ENCODE measurements at places on chromosomes 4 and X.

- DNase-seq: no peak
These were observed 446.2 kb downstream of the KCTD8 start for GRCh38 chr4:44002368-44002767.

DNA sequence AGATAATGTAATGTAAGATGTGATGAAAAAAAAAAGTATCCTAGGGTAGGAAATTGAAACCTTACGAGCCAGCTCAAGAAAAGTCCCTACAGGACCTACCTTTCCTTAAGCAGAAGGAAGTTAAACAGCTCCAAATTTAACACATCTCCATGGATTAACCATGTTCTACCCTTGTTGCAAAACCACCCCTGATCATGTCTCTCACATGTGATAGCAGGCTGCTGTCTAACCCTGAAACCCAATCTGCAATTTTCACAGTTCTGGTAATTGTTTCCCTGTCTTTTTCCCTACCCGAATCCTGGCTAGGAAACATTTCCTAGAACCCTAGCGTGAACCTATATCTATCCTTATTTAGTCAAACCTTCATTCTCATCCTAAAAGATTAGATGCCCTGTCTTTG, 198.9 kb downstream of the SPOCK3 start:
- no peak for DNase-seq

- DNase-seq: no peak
These were observed 19.1 kb upstream of the ARSJ start for GRCh38 chr4:113998531-113998930.

DNA sequence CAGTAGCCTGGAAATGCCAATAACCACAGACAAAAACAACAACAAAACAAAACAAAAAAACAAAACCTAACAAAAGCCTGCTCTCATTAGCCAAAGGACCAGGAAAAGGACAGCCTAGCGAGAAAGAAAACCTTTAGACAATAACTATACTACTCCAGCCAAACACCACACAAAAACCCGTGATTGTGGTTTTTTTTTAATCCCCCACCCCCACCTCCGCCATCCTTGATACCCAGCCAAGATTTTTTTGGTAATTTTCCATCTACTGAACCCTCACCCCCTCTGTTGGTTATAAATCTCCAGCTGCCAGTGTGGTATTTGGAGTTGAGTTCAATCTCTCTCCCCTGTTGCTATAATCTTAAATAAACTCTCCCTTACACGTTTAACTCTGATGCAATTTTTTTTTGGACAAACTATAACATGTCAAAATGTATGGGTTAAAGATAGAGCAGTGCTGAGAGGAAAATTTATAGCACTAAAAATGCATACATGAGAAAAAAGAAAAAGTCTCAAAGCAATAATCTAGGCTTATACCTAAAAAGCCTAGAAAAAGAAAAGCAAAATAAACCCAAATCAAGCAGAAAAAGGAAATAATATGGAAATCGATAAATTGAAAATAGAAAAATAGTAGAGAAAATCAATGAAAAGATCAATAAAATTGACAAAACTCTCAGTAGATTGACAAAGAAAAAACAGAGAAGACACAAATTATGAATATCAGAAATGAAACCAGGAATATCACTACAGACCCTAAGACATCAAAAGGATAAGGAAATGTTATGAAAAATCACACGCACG, 83.7 kb downstream of the NAT8L start:
- DNase-seq: no peak

GRCh38 chr4:61648264-61648663, 448.1 kb downstream of the ADGRL3 start:
- no peak for DNase-seq

- no peak for DNase-seq
These were observed 144.0 kb upstream of the PRPS2 start for GRCh38 chrX:12647230-12647629.

- DNase-seq: no peak
These were observed 20.2 kb upstream of the MAP3K15 start for GRCh38 chrX:19535476-19535875.

DNA sequence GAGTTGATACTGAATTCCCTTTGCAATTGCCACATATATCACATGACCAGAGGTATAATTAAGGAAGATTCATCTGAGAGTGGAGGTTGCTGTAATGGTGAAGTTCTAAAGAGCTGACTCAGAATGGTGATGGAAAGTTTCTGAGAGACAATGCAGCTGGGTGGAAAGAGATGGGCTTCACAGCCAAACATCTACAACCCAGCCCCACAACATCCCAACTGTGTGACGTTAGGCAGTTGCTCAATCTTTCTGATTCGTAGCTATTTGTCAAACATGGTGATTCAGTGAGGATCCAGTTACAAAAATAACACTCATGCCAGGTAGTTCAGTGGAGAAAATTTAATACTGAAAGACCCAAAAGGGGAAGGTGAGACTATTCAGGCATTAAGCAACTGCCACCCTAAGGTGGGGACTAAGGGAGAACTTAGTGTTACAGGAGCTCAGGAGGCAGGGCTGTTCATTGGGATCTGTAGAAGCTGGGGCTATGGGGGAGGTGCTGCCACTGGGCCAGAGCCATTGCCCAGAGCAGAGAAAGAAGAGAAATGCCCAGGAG, 6.9 kb upstream of the AFF1 start:
- no peak for DNase-seq

GRCh38 chr4:26793735-26794134, 66.9 kb upstream of the STIM2 start:
- DNase-seq: no peak

- no peak for DNase-seq
These were observed 236.4 kb upstream of the MID1 start for GRCh38 chrX:10856797-10857196.

DNA sequence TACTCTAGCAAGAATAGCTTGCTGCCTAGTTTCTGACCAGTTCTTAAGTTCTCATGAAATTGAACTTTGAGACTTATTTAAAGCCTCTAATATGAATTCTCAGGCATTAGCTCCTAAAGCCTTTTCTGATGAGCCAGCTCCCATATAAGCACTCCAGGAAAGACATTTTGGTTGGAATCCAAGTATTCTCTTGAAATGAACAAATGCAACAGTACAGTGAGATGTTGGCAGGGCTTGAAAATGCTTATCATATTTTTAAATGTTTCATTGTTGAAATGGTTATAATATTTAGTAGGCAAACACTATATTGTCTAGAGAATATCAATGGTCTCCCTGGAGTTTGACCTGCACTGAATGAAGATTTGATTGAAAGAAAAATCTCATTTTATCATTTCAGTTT, 240.3 kb downstream of the ANK2 start:
- DNase-seq: no peak

DNA sequence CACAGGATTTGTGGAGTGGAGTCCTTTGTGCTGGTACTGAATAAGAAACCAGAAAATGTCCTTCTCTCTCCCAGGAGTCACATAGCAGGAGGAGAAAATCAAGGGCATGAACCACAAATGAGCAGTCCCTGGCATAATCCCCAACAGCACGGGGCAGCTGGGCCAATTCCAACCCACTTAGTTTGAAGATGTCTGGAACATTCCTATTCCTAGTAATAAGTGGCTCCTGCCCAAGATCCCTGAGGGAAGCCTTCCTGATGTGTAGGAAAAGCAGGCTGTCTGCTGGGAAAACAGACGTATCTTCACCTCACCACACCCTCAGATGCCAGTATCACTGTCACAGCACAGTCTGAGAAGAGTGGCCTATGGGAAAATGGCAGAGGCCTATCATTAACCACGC, 182.8 kb upstream of the MAP3K15 start:
- no peak for DNase-seq

DNA sequence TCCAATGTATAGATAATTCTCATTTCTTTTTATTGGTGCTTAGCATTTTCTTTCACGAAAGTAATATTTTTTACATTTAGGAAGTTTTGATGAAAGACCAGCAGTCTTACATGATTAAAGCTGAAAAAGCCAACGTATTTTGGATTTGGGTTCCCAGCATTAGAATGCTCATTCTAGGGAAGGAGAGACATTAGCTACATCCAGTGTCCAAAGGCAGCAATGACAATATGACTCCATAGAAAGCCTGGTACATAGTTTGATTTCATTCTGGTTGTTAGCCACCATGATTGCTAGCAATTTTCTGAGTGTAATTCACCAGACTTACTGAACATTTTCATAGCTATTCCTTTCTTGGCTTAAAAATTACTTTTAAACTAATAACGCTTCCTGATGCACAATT, 1397.5 kb downstream of the PCDH7 start:
- no peak for DNase-seq

GRCh38 chrX:16416588-16416987, 233.4 kb upstream of the S100G start:
- DNase-seq: no peak

DNA sequence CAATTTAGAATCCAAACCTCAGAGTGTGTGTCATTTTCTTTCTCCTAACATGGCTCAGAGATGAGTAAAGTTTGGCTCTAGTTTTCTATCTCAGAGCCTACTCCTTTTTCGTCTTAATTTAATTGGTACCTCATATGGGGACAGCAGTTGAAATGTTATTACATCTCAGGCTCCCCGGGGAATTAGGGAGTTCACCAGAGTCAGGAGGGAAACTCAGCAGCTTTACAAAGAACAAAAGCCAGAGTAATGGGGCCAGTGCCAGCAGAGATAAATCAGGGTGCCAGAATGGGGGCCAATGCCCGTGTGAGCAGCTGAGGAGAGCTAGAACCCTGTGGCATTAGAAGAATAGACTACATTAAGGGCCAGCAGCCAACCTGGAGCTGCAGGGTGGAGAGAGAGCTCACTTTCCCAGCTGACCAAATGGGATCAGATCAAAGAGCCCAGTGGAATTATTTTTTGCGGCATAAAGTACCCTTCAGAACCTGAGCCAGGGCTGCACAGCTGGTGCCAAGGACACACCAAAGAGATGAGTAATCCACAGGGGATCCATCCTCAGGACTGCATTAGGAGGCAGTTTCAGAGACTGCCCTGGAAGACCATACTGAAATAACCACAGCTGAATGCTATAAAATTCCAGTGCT, 207.1 kb upstream of the DKK2 start:
- DNase-seq: no peak

- no peak for DNase-seq
These were observed 378.6 kb downstream of the UNC5C start for GRCh38 chr4:95170176-95170575.

- DNase-seq: no peak
These were observed 5.2 kb downstream of the TFE3 start for GRCh38 chrX:49037883-49038475.

DNA sequence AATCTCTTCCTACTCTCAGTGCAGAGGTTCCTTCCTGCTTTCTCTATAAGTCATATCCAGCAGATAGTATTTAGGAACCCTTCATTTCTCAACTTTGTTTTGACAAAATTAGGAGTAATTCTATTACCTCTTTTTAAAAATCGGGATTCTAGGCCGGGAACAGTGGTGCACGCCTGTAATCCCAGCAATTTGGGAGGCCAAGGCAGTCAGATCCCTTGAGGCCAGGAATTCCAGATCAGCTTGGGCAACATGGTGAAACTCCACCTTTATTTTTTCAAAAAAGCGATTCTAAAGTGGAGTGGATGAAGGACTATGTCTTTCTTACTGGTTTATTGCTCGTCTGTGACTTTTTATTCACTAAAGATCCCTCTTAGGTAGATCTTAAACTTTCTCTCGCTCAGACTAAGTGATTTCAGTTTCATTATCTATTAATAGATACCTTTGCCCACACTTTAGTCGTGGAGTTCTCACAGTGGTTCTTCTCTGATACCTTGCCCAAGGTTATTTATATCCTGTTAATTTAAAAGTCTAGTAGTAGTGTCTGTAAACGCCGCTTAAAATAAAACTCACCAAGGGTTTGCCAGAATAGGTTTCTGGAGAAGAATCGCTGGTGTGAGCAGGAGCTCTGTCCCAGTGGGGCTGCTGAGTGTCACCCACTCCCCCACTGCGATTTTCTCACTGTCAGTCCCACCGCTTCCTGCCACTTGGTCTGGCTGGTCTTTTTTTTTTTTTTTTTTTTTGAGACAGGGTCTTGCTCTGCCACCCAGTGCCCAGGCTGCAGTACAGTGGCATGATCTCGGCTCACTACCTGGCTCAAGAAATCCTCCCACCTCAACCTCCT, 27.0 kb upstream of the TMEM131L start:
- no peak for DNase-seq

DNA sequence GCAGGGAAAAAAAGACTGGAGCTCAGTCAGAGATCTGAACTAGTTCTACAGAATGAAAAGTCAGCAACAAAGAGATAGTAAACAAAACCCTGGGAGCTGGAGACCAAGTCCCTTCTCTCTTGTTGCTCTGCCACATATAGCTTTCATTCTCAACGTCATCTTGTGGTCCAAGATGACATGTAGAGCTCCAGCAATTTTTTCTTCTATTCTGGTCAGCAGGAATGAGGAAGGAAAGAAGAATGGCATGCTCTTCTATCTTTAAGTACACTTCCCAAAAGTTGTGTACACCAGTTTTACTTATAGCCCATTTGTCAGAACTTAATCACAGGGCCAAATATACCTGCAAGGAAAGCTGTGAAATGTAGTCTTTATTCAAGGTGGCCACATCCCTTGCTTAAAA, 45.6 kb downstream of the RAP2C start:
- no peak for DNase-seq

- no peak for DNase-seq
These were observed 225.3 kb upstream of the CXorf66 start for GRCh38 chrX:140190441-140191108.

- DNase-seq: no peak
These were observed 896.4 kb downstream of the TRIML1 start for GRCh38 chr4:189035654-189036053.

DNA sequence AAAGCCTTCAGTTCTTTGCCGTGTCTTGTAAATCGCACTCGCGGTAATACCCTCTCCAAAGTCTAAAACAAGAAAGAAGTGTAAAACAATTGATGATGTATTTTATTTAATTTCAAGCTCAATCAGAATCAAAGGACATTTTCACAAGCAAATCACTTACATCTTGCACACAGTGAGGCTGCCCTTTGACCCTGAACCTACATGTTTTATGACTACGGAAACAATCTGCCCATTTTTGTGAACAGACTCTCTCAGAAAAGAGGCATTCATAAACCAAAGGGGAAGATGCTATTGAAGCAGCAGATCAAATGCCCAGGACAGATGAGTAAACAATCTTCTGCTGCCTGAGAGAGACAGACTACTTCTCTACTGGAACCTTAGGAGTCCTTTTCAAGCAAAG, 76.0 kb upstream of the DDX60 start:
- DNase-seq: no peak

GRCh38 chr4:112058433-112058832, 86.8 kb upstream of the FAM241A start:
- DNase-seq: no peak

GRCh38 chr4:8788174-8788573, 83.5 kb downstream of the HMX1 start:
- no peak for DNase-seq

DNA sequence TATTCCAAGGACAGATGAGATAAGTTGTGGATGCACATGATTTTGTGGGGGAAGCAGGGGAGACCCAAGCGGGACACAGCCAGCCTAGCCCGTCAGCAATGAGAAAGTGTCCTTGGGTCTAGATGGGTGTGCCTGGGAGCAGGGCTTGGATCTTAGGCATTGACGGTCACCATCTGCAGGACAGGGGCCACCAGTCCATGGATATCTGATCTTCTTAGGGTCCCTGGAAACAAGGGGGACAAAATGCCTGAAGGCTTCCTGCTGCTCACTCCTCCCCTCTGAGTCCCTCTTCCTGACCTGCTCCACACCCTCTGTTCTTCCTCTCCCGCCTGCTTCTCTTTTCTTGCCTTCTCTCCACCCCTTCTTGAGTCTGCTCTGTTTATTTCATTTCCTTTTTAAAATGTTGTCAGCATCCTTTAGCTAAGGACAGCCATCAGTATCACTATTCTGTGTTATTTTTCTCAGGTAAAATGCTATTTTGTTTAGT, 298.4 kb downstream of the RAPGEF2 start:
- DNase-seq: no peak

GRCh38 chrX:115898382-115899001, 272.1 kb upstream of the AGTR2 start:
- no peak for DNase-seq

GRCh38 chr4:80307183-80307735, 28.3 kb upstream of the CFAP299 start:
- DNase-seq: no peak

Measured in esophagus squamous epithelium (tissue), 5 donors.